Activated gamma-delta T cell treated with anti-CD3 and anti-CD28 coated beads, Interleukin-2, amount 50 U/mL, for 16 hours (primary cell): ENCODE measurements at places on chromosomes 11 and 22.

DNA sequence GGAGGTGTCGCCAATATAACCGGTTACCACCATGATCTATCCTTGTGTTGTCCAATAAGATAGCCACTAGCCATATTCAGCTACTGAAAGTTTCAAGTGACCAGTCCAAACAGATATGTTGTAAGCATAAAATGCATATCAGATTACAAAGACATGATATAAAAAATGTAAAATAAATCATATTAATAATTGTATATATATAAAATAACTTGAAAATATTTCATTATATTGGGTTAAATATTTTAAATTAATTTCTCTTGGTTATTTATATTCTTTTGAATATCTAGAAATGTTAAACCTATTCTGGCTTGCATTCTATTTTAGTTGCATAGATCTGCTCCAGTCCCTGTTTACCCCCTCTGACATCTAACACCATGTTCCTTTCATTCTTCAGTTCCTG is 121.7 kb upstream of the SEZ6L start:
- DNase-seq: no peak

- no peak for DNase-seq
Measured at GRCh38 chr11:8811571-8811970, 99.4 kb upstream of the AKIP1 start.

DNA sequence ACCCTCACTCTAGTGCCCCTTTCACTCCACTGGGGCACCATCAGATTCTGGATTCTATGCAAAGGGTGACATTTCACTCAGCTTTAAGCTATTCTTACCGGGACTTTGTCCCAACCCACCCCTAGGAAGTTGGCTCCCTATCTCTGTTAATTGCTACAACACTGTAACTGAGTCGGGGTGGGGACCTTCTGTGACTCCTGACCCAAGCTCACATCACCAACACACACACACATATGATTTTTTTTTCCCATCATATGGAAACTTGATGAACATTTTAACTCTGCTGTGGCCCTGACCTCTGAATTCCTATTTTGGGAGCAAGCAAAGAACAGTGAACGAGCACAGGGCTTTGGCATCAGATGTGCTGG is 16.6 kb downstream of the USH1C start:
- no peak for DNase-seq

DNA sequence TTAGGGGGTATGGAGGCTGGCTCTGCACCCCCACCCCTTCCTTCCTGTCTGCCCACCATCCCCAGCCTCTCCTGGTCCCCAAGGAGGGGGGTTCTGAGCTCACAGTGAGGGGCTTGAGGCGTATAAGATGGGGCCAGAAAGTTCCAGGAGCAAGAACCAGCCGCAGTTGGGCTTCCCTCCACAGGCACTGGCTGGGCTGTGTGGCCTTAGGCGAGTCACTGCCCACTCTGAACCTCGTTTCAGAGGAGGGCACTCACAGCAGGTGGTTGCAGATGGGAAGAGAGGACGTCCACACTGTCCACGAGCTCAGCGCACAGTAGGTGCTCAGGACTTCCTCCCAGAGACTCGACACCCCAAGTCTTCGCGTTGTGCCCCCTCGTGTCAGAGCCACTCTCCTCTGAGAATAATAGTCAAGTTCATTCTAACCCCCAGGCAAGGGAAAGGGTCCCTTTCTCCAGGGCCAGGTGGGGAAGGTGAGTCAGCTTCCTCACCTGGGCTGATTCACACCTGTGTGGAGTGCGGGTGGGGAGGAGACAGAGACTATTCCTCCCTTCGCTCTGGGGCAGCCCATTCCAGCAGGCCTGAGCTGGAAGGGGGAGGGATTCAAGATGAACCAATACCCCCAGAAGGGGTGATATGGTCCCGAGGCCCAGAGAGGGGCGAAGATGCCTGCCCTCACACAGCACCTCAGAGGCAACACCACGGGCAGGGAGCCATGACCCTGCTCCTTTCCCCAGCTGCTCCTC is 29.3 kb downstream of the RPL3 start:
- no peak for DNase-seq
